Testis (tissue), 5 donors: ENCODE measurements at places on chromosomes 12 and 14. TPM values are rescaled to one million over a fixed set of nuclear protein-coding genes. Genes with fewer than 3 reads are reported as not detected.

Gene KERA
- total RNA-seq: not detected

- no peak for DNase-seq
Measured at GRCh38 chr14:69700575-69700974, 66.4 kb upstream of the SRSF5 start.

DNA sequence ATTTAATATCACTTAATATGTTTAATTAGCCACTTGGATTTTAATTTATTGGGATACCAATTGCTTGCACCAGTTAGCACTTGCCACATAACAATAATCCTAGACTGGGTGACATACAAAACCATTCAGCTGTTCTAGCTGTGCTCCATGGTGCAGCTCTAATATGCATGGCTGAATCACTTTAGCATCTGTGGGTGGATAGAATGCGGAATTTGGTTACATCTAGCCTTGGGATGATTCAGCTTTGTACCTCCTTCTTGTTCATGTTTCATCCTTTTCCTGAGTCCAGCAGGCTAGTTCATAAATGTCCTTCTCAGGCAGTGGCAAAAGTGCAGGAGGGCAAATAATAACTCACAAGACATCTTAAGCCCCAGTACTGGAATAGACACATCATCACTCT, 1263.0 kb downstream of the LRFN5 start:
- DNase-seq: no peak

Gene SAMD15
- total RNA-seq: 22.6 TPM

Gene PRR4
- 4.3 TPM for total RNA-seq

GRCh38 chr12:85575120-85576096, 260.8 kb downstream of the RASSF9 start:
- peak; percentile 72 for DNase-seq

Gene PSMC6
- total RNA-seq: 59.0 TPM

Gene KRT75
- not detected for total RNA-seq

DNA sequence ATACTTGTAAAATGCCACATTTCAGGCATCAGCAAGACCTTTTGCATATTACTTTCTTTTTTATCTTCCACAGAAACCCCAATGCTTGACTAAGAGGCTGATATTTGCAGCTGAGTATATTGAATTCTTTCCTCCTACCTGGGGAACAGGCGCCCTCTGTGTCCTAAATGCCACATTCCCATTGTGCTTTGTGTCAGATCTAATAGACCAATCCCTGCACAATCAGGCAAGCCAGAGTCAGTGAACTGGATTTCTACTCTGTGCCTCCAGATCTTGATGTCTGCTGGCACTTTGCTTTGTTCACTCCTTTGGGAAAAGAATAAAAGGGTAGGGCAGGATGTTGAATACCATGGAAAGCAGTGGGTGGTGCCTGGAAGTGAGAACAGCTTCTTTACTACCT, 22.4 kb upstream of the TAS2R42 start:
- no peak for DNase-seq

- no peak for DNase-seq
Measured at GRCh38 chr12:15318841-15319240, 3.5 kb upstream of the PTPRO start.

Gene OAS3
- 8.5 TPM for total RNA-seq

DNA sequence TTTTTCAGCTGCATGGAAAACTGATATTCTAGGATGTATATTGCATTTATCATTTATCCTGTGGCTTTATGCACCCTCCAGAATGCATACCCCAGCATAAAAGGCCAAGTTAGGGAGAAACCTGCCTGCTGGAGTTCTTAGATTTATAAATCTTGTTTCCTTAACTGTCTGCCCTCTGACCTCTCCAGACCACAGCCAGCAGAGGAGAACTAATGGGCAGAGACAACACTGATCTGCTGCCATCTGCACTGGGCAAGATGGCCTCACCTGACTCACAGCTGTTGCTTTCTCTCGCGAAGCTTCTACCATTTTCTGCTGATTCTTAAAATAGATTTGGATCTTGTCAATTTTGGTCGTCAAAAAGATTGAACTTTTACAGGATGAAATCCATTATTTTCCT, 65.8 kb downstream of the PPP2R5C start:
- DNase-seq: no peak

DNA sequence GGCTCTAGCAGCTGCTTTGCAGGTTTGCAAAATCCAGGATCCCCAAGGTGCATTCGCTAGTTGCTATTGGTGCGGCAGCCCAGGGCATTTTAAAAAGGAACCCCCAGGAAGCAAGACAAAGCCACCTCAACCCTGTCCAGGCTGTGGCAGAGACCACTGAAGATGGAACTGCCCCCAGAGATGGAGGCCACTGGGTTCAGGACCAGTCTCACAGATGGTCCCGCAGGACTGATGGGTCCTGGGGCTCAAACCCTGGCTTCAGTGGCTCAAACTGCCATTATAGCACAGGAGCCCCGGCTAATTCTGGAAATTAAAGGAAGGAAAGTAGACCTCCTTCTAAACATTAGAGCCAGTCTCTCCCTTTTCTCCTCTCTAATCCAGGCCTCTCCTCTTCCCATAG, 79.8 kb upstream of the TSPAN11 start:
- no peak for DNase-seq

DNA sequence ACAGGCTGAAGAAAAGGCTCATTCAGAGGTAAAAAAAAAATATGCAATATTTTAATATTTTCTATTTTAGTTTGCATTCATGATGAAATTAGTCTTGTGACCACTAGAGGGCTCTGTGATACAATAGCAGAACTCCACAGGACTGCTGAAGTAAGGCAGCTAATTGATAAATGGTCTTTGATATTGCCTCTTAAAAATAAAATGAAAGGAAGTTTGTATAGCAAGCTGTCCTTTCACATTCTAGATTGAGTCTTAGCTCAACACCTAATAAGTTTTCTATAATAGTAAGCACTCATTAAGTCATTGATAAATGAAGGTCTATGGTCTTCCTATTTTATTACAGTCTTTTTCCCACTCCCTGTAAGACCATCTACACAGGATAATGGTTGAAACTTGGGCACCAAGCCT, 315.7 kb downstream of the NAV3 start:
- no peak for DNase-seq

- no peak for DNase-seq
Measured at GRCh38 chr14:77271113-77271710, at the start of gene NGB. NGB (minus strand) TSS chr14:77271206; CDS start chr14:77270937, 269 bp downstream.

GRCh38 chr14:105050551-105050897, 14.7 kb downstream of the GPR132 start:
- DNase-seq: no peak

- DNase-seq: no peak
Measured at GRCh38 chr14:39040529-39040928, 62.5 kb downstream of the SEC23A start.

GRCh38 chr14:34980337-34980900, 2.4 kb upstream of the SRP54 start:
- no peak for DNase-seq

- DNase-seq: peak; percentile 25
Measured at GRCh38 chr12:6384499-6385436, 806 bp downstream of the LTBR start.

- DNase-seq: no peak
Measured at GRCh38 chr14:51576879-51577278, 74.8 kb upstream of the FRMD6 start.

- no peak for DNase-seq
Measured at GRCh38 chr14:93972618-93973205, 3.7 kb downstream of the ASB2 start.

Gene TAS2R43
- total RNA-seq: 0.87 TPM

Gene OR6C70
- total RNA-seq: not detected

DNA sequence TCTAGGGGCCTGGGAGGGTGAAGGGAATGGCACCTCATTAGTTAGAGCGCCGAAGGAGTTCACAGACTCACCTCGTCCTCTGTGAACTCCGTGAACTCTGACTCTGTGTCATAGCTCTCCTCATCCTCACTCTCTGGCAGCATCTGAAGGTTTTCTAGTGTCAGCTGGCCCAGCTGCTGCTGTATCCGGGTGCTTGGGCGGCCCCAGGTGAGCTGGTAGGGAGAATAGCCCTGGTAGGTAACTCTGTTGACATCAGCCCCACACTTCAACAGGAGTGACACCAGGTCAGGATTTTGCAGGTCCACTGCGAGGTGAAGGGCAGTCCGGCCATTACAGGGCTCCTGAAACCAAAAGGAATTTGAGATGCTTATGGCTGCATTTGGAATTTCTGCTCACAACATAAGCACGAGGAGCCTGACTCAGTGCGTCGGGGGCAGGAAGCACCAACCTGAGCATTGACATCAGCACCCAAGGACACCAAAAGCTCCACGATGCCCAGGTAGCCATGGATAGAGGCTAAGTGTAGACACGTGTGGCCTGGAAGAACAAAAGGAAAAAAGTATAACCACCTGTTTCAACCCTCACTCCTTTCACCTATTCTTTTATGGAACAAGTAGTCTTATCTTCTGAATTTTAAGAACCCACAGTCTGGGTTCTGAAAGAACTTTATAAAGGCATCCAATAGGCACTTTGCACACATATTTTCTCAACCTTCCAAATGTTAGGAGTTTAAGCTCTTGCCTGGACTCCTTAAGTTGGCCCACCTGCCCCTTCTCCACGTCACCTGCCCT, 2.0 kb downstream of the NFKBIA start:
- DNase-seq: no peak

DNA sequence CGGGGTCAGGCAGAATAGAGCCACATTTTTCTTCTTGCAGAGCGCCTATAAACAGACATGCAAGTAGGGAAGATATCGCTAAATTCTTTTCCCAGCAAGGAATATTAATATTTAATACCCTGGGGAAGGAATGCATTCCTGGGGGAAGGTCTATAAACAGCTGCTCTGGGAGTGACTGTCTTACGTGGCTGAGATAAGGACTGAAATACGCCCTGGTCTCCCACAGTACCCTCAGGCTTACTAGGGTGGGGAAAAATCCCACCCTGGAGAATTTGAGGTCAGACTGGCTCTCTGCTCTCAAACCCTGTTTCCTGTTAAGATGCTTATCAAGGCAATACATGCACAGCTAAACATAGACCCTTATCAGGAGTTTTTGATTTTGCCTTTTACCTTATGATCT, 262.3 kb downstream of the CEP128 start:
- no peak for DNase-seq

- no peak for DNase-seq
Measured at GRCh38 chr12:7479771-7480170, 23.8 kb downstream of the CD163 start.

DNA sequence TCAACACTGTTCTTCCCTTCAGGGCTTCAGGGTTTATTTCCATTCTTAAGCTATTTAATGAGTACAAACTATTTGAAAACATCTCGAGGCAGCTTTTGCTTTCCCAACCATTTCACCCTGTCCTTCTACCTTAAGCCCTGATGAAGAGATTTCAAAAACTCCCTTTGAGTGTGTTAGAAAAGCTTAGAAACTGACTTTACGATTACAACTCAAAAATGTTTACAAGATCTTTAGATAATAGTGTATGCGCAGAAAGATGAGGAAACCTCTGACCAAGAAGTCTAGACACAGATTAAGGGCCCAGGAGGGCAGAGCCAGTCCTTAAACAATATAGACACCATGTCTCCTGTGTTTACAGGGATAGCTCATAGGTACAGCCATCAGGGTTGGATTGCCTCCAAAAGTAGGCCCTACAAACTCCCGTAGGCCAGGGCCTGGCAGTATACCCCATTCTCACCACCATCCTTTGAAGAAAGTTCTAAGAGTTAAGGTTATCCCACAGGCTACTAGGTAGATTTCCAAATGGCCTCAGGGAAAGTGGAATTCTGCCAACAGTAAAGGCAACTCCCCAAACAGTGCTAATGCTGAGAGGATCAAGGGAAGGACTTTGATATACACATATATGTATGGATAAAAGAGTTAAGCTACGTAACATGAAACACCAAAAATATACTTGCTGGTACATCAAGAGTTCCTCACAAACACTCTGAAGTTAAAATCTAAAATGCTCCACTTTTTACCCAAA, 11.4 kb upstream of the SOS2 start:
- DNase-seq: no peak

Gene AGAP2
- total RNA-seq: 3.2 TPM

Gene PLCZ1
- total RNA-seq: 52.5 TPM

DNA sequence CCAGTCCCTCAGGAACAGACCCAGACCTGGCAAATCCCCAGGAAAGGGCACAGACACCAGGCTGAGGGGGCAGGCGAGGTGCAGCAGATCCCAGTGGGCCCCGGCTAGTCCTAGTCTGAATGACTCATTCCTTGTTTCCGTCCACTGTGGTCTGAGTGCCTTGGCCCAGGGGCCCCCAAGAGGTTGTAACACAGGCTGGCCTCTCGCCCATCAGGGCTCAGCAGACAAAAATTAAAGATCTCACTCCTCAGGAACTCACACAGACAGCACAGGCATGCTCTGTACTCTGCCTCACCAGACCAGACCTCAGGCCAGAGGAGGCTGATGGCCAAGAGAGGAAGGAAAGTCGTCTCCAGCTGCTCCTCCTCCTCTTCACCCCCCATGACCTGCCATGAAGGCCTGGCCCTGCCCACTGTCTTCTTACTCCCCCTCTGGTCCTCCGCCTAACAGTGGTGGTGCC, 7.7 kb upstream of the LTBP2 start:
- peak; percentile 83 for DNase-seq

- no peak for DNase-seq
Measured at GRCh38 chr12:1488908-1489381, 105.4 kb downstream of the FBXL14 start.

DNA sequence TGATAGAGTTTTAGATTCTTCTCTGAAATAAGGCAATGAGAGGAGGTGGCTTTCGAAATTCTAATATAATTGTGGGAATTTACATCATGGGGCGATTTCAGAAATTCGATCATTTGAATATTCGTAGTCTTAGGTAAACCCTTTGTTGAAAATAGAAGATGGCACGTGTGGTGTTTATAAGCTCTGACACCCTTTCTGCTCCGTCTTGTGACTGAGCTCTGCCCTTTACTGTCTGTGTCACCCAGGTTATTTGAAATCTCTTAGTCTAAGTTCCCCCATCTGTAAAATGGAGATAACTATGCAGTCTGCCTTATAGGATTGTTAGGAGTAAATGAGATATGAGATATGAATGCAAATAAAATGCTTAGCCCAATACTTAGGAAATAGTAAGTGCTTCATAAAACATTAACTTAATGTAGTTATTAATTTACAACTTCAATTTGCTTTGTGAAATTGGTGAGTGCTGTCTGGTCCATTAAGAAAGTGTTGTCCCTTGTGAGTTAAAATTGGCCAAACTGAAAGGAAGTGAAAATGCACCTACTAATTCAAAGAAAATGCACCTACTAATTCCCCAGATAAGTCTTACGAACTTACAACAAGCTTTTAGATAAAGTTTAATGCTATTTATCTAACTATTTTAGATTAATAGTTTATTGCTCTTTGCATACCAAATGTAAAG, 1.5 kb downstream of the BMAL2 start:
- DNase-seq: no peak

Gene PPP1R12A
- 113 TPM for total RNA-seq

GRCh38 chr12:89970722-89971121, 262.1 kb upstream of the ATP2B1 start:
- DNase-seq: no peak

- no peak for DNase-seq
Measured at GRCh38 chr12:86799616-86800015, 543.4 kb upstream of the MGAT4C start.

Gene ANO2
- 9.8 TPM for total RNA-seq
